ENCODE measurements at places on chromosomes 3 and 15.

- H3K27ac ChIP-seq = no peak overlapping the region
- H3K4me3 ChIP-seq = no peak overlapping the region
- no peaks in the 10 kb centered on the region for H3K36me3 ChIP-seq
- H3K4me1 ChIP-seq = no peaks in the 10 kb centered on the region
- H3K27me3 ChIP-seq = no peaks in the 10 kb centered on the region
- DNase-seq = no peak
Observed at GRCh38 chr3:73427048-73427706, 197.6 kb downstream of the PDZRN3 start.

GRCh38 chr15:89632563-89633430 lies 22.5 kb downstream of the KIF7 start:
- no peaks in the 10 kb centered on the region for H3K27me3 ChIP-seq
- no peak overlapping the region for H3K4me3 ChIP-seq
- H3K27ac ChIP-seq = no peak overlapping the region
- H3K4me1 ChIP-seq = no peaks in the 10 kb centered on the region
- no peak for DNase-seq
- H3K36me3 ChIP-seq = peaks cover 36% of the 10 kb centered on the region

GRCh38 chr3:144142151-144142840 lies 170.7 kb downstream of the DIPK2A start:
- peak overlapping the region; percentile 6 for H3K27ac ChIP-seq
- H3K4me1 ChIP-seq = peaks cover 3% of the 10 kb centered on the region
- peak; percentile 60 for DNase-seq
- no peak overlapping the region for H3K4me3 ChIP-seq
- H3K36me3 ChIP-seq = no peaks in the 10 kb centered on the region
- H3K27me3 ChIP-seq = no peaks in the 10 kb centered on the region

DNA sequence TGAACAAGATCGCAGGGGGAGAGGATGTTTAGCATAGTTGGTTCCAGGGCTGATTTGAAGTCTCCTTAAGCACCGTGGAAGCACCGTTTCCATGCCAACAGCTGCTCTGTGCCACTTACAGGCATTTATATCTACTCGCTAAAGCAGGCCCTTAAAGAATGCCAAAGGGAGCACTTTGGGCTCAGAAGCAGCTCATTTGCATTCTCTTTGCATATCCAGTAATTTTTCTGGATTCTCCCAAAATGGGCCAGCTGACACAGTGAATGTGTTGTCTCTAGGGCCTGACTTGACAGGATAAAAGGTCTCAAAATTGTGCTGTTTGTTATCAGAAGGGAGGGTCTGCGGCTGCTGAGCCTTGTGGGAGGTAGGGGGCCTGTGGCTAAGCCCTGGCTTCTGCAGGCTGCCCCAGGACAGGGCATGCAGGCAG lies 138.6 kb downstream of the FBLN2 start:
- H3K27me3 ChIP-seq = no peaks in the 10 kb centered on the region
- no peak overlapping the region for H3K4me3 ChIP-seq
- no peak overlapping the region for H3K27ac ChIP-seq
- H3K36me3 ChIP-seq = no peaks in the 10 kb centered on the region
- DNase-seq = no peak

DNA sequence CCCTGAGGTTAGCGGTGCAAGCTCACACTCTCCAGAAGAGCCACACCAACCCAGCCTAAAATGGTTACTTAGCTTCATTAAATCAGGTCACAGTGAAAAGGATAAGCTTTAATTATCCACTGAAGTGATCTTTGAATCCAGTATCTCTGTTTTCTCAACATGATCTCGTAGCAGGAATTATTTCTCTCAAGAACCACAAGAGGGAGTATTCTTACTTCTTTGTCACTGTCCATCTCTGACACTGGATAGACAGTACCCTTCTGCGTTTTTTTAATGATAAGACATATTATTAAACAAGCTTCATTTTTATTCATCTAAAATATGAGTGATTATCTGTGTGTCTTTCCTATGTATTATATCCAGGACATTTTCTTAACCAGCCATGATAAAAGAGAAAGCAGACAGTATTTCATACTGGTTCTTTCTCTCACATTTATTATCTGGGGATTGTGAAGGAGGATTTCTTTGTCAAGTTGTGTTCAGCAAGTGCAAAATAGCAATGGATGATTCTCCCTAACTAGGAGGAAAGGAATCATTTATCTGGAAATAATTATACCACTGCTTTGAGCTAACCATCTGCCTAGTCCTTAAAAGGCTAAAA lies 105.4 kb upstream of the CCDC54 start:
- H3K4me1 ChIP-seq = no peaks in the 10 kb centered on the region
- no peak overlapping the region for H3K27ac ChIP-seq
- H3K4me3 ChIP-seq = no peak overlapping the region
- no peaks in the 10 kb centered on the region for H3K27me3 ChIP-seq
- peak; percentile 40 for DNase-seq
- H3K36me3 ChIP-seq = no peaks in the 10 kb centered on the region

DNA sequence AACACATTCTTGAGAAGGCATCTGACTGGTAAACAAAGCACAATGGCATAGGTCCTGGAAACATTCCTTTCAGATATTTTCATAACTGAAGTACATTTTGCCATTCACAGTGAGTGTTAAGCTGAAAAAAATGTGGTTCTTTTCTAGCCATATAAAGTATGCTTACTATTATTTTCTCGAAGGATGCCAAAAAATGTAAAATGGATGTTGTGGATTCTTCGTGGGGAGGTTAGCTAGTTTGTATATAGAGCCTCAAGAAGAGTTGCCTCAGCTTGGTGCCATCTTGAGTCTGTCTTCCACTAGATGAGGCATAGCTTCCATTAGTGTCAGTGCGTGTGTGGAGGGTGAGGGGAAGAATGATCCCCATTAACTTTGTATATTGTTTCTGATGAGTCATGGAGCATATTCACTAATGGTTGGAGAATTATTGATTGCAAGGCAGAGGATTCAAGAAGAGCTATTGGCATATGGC lies 4.1 kb downstream of the MBNL1 start:
- H3K36me3 ChIP-seq = no peaks in the 10 kb centered on the region
- H3K4me1 ChIP-seq = peaks cover 8% of the 10 kb centered on the region
- peak overlapping the region; percentile 95 for H3K4me3 ChIP-seq
- peak overlapping the region; percentile 17 for H3K27ac ChIP-seq
- DNase-seq = peak; percentile 90

DNA sequence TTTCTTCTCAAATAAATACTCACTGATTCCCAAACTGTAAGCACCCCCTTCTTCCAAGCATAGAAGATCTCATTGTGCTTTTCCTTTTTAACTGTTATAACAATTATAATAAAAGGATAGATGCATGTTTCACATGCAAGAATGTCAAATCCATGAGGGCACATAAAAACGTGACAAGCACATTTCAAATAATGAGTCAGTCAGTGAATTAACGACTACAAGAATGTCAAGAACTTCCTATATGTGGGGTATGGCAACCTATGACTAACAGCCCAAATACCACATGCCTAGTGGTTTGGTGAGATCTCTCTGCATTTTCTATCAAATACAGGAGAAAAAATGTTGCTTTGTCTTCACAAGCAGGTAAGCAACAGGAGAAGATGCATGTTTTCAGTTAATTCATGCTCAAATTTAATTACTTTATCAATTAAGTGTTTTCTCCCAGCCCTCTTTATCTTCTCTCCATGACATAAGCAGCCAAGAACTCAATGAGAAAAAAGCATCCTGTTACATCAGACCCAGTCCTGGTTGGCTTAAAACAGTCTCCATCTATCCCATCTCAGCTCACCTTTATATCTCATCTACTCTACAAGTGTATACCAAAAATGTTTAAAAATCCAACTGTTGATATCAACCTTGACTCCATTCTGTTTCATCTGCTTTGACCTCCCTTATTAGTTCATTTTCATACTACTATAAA lies 181.5 kb upstream of the LMCD1 start:
- peaks cover 7% of the 10 kb centered on the region for H3K4me1 ChIP-seq
- no peak overlapping the region for H3K27ac ChIP-seq

- H3K4me1 ChIP-seq = peaks cover 18% of the 10 kb centered on the region
- no peak overlapping the region for H3K27ac ChIP-seq
- H3K27me3 ChIP-seq = no peaks in the 10 kb centered on the region
- no peak overlapping the region for H3K4me3 ChIP-seq
- no peak for DNase-seq
- H3K36me3 ChIP-seq = no peaks in the 10 kb centered on the region
Observed at GRCh38 chr3:37903734-37904133, 42.1 kb downstream of the CTDSPL start.

DNA sequence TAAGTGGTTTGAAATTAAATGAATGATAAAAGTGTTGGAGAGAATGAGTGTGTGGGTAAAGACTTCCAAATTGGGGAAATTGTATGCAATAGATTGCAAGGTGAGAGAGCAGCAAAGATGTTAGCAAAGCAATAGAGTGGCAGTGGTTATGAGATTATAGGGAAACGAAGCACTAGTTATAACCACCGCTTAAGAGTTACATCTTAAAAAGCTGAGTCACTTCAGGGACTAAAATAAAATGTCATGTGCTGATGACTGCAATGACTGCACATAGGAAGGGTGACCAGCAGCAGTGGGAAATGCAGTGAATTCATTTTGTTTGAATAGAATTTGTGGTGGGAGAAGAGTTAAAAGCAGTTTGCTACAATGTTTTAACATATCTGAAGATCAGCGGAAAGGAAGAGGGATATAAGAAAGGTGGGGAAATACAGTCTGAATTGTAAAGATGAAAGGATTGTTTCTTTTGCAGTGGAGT lies 127.3 kb downstream of the RAP2B start:
- no peaks in the 10 kb centered on the region for H3K27me3 ChIP-seq
- no peak overlapping the region for H3K4me3 ChIP-seq
- H3K36me3 ChIP-seq = no peaks in the 10 kb centered on the region
- H3K27ac ChIP-seq = no peak overlapping the region
- peaks cover 2% of the 10 kb centered on the region for H3K4me1 ChIP-seq
- DNase-seq = peak; percentile 21

DNA sequence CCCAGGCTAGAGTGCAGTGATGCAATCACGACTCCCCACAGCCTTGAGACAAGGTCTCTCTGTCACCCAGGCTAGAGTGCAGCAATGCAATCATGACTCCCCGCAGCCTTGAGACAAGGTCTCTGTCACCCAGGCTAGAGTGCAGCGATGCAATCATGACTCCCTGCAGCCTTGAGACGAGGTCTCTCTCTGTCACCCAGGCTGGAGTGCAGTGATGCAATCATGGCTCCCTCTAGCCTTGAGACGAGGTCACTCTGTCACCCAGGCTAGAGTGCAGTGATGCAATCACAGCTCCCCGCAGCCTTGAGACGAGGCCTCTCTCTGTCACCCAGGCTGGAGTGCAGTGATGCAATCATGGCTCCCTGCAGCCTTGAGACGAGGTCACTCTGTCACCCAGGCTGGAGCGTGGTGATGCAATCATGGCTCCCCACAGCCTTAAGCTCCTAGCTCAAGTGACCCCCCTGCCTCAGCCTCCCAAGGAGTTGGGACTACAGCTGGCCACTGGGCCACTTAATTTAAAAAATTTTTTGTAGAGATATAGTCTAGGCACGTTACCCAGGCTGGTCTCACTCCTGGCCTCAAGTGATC lies 26.1 kb downstream of the TFRC start:
- no peaks in the 10 kb centered on the region for H3K27me3 ChIP-seq
- peaks cover 15% of the 10 kb centered on the region for H3K36me3 ChIP-seq
- no peak overlapping the region for H3K4me3 ChIP-seq

DNA sequence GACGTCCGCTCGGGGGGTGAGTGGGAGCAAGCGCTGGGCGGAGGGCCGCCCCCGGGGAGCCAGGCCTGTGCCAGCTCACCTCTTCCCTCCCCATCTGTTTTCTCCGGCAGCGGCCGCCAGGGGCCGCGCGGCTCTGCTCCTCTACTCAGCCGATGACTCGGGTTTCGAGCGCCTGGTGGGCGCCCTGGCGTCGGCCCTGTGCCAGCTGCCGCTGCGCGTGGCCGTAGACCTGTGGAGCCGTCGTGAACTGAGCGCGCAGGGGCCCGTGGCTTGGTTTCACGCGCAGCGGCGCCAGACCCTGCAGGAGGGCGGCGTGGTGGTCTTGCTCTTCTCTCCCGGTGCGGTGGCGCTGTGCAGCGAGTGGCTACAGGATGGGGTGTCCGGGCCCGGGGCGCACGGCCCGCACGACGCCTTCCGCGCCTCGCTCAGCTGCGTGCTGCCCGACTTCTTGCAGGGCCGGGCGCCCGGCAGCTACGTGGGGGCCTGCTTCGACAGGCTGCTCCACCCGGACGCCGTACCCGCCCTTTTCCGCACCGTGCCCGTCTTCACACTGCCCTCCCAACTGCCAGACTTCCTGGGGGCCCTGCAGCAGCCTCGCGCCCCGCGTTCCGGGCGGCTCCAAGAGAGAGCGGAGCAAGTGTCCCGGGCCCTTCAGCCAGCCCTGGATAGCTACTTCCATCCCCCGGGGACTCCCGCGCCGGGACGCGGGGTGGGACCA lies 632 bp upstream of the CRELD1 start:
- peak overlapping the region; percentile 84 for H3K27ac ChIP-seq
- H3K36me3 ChIP-seq = peaks cover 2% of the 10 kb centered on the region
- peak; percentile 85 for DNase-seq
- H3K27me3 ChIP-seq = no peaks in the 10 kb centered on the region

DNA sequence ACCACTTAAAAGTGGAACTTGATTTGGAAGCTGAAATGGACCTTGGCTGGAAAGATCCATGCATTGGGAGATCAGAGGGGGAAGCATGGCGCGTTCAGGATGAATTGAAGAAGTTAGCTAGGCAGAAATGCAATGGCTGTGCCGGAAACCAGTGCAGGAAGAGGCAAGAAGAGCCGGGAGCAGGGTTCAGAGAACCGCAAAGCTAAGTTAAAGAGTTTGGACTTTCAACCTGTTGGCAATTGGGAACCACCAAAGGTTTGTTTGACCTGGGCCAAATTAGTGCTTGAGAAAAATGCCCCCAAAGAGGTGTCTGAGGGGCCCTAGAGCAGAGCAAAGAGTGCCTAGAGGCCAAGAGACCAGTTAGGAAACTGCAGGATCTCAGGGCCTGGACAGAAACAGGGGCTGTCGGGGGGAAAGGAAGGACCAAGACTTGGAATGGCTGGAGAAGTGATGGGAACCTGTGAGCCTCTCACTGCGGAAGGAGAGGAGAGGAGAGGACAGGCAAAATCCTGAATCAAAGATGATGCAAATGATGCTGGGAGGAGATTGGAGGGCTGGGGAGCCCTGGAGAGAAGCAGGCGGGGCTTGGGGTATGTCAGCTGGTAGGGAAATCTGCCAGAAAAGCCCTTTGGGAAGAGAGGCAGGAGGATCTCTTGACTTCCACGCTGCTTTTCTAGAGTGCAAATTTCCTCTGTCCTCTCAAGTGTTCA lies 49.3 kb downstream of the FAM174B start:
- no peak for DNase-seq
- H3K27me3 ChIP-seq = no peaks in the 10 kb centered on the region
- H3K4me1 ChIP-seq = no peaks in the 10 kb centered on the region
- no peak overlapping the region for H3K27ac ChIP-seq
- no peaks in the 10 kb centered on the region for H3K36me3 ChIP-seq

GRCh38 chr3:123286308-123287023 lies 84.7 kb downstream of the SEC22A start:
- peak; percentile 71 for DNase-seq
- H3K4me3 ChIP-seq = no peak overlapping the region
- H3K4me1 ChIP-seq = no peaks in the 10 kb centered on the region
- no peaks in the 10 kb centered on the region for H3K36me3 ChIP-seq
- no peaks in the 10 kb centered on the region for H3K27me3 ChIP-seq

DNA sequence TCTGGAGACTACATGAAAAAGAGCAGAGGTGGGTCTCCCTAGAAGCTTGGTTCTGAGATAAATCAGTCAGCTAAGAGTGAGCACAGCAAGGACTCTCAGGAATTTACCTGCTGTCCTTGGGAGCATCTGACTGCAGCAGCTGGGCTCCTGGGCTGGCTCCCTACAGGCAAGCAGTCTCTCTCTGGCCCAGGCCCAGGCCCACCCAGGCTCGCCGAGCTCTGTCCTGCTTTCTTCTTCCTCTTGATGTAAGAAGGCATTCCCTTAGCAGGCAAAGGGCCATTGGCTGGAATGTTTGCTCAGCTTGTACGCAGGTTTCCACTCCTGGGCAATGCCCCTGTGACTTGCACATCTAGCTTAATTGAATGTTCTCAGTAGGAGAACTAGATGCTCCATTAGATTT lies 4.3 kb upstream of the RBP2 start:
- H3K4me3 ChIP-seq = no peak overlapping the region
- DNase-seq = no peak
- no peaks in the 10 kb centered on the region for H3K4me1 ChIP-seq
- no peaks in the 10 kb centered on the region for H3K27me3 ChIP-seq

Measured in fibroblast of lung (primary cell).